ENCODE measurements at places on chromosomes 11 and 22.

DNA sequence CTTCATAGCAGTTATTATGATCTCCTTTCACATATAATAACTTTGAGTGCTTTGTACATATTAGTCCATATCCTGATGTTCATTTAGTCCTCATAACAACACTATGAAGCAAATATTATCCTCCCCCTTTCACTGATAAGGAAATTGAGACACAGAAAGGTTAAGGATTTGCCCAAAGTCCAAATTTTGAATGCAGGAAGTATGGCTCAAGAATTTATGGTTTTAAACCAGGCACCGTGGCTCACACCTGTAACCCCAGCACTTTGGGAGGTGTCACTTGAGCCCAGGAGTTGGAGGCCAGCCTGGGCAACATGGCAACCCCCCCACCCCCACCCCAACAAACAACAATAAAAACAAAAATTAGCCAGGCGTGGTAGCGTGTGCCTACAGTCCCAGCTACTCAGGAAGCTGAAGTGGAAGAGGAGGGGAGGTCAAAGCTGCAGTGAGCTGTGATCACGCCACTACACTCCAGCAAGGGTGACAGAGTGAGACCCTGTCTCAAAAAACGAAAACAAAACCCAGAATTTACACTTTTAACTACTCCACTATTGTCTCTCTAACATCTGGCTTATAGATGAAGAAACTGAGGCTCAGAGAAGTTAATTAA is 8.6 kb downstream of the CCDC34 start:
- no peak for DNase-seq

- DNase-seq: no peak
Measured at GRCh38 chr11:72719144-72719543, 33.1 kb downstream of the ARAP1 start.

DNA sequence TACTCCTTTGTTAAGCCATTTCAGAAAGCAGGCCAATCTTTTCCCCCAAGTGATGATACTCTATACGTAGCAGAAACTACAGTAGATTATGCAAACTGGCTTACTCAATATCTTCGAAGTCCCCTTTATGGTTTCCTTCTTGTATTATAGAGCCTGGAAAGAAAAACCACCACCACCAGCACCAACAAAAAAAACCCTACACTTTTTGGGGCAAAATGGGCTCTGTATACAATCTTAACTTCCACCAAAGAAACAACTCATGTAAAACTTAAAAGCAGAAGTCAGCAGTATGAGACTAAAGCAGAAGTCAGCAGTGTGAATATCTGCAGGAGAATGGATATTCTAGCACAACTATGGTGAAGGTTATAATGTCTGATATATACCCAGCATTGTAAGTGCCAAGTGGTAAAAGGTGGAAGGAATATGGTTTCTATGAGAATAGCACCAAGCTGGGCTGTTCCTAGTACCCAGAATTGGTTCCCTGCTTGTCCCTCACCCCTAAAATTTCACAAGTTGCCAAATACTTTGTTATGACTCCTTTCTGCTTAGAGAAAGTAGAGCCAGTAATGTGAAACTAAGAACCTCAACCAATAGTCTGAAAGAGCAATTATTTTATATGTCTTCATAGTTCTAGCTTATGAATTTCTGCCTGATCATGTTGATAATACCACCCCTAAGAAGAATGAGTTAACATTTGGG is 252.1 kb downstream of the SBF2 start:
- DNase-seq: no peak

DNA sequence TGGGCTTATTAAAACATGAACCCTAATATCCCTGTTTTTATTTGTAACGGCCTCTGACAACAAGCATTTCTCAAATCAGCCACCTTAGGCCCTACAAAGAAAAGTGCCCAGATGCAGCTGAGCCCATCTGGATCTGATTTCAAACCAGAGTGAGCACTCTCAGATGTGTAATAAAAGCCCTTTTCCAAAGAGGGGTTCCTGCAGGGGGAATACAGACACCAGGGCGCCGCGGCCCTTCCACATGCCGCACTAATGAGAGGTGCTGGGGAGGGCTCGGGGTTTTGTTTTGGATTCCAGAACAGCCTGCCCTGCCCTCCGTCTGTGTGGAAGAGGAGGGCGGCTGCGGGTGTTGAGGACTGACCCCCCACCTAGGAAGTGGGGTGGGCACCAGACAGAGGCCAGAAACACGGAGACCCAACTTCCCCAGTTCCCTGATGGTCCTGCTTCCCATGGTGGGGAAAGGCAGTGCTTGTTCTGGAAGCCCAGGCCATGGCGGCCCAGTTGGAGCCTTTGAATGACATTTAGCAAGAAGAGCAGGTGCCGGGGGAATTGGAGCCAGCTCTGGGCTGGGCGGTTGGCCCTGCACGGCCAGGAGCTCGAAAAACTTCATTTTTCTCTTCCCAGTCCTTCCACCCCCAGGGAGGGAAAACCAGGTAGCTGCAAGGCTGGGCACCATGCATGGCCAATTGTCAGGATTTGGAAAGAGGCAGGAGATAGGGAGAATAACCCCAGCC is 63.7 kb downstream of the MACROD1 start:
- DNase-seq: no peak

DNA sequence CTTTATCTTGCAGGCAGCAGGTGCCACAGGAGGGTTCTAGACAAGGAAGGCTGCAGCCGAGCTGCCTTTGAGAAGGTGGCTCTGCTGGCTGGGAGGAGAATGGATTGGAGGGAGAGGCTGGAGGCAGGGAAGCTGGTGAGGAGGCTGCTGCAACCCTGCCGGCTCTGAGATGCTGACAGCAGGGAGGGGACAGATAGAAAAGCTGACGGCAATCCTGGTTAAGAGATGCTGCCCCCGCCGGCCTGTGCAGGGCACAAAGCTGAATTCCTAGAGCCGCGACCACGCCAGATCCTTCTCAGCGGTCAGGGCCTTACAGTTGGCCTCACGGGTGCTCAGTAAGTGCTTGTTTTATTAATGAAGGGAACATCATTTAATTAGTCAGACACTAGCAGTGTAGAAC is 105.4 kb downstream of the CACNA1I start:
- no peak for DNase-seq

DNA sequence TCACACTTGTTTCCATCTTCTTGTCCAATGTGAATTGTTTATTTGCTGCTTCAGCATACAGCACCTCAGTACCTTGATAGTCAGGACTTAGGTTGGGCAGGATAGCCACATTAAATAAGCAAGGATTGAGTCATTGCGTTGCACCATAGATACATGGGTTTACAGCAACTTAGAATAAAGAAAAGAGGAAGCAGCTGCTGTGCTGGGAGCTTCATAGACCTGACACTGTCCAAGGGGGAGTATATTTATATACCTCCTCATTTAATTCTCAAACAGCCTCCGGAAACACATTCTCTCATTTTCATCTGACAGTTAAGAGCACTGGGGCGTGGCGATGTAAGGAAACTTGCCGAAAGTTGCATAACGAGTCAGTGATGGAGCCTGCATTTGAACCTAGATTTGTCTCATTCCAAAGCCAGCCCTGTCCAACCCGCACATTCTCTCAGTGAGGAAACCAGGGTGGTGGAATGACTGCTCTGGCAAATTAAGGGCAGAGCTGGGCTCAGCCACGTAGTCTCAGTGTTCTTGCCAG is 42.2 kb downstream of the UBASH3B start:
- no peak for DNase-seq

DNA sequence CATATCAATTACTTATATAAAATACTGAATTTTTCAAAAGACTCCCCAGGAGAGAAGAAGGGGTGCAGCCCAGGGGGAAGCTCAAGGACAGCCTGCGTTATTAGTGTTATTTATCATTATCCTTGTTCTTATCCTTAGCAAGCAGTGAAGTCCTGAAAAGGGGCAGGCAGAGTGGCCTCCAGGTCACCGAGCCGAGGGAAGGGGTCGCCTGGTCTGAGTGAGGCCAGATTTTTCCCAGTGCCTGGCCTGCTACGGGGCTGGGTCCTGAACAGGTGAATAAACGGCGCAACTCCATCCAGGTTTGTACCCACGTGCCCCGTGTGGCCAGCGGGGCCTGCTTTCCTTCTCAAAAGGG is 123.7 kb downstream of the BRD1 start:
- no peak for DNase-seq

DNA sequence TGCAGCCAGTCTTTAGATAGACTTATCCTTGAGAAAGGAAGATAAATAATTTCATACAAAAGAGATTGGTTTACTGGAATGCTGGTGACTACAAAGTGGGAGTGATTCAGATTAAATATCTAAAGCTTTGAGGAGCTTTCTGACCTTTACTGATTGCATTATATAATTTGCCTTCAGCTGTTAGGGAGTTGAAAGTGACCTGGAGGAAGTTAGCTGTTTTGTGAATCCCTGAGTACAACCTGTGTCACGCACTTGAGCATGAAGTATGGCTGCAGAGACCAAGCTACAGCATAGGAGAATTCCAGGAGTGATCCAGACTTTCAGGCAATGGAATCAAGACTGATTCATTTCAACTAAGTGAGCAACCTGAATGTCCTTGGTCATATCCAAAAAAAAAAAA is 1848.3 kb upstream of the RAG2 start:
- no peak for DNase-seq

DNA sequence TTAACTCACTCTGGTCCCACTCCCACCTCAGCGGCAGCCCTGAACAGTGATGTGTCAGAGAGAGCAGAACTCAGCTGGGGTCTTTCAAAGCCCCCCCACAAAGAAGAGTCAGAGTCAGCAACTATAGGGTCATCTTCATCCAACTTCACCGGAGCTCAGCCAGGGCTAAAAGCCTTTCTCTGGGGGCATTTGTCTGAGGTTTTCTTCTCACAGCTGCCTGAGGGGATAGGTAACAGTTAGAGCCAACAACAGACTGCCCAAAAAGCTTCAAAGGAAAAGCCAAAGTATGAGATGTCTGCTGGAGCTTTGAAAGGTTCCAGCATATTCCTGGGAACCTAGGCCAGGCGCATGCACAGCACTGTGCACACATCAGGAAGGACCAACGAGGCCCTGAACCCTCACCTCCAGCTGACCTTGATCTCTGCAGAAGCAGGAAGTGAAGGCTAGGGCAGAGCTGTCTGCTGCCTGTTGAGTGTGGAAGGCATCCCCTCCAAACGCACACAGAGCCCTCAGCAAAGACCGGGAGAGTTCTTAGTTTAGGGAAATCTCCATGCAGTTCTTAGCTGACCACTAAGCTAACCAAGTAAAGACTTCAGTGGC is 28.1 kb upstream of the COMT start:
- DNase-seq: no peak

DNA sequence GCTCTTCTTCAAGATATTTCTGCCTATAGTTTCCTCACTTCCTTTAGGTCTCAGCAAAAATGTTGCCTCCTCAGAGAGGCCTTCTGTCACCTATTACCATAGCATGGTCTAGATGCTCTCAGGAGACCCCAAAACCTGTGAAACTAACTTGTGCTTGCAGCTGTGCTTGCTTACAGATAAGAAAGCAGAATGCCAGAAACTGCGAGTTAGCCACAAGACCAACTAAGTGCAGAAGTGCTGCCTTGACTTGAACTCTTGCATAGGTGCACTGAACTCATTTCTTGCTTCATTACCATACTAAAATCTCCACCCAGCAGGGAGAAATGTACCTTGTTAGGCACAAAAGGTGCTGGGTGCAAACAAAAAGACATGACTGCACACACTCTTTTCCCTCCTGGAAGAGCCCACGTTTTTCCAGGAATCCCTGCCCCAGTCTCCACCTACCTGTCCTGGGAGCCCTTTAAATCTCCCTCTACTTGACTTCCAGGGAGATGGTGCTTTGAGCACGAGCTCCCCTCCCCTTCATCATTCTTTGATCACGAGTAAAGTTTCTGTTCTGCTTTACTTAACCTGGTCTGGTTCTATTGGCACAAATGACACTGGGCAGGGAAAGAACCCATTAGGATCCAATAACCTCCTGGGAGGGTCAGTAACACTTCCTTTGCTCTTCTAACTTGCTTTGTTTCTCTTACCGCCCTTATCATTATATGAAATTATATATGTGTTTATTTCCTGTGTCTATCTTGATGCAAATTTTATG is 137.7 kb upstream of the DDI1 start:
- no peak for DNase-seq

Data from stimulated activated CD8-positive, alpha-beta memory T cell treated with anti-CD3 and anti-CD28 coated beads, Interleukin-12 subunit alpha, Interleukin-12 subunit beta, amount 100 ng/mL, for 1 hour (primary cell).